Gastroesophageal sphincter (tissue), 4 donors: ENCODE measurements at places on chromosomes 1 and 21.
A peak's percentile ranks its signal among the peaks of the same experiment; 100 is the strongest.

GRCh38 chr1:115289940-115290339, 48.1 kb downstream of the NGF start:
- ATAC-seq, result no peak

- no peak for ATAC-seq
Measured at GRCh38 chr1:161044535-161044907, 1.3 kb downstream of the USF1 start.

DNA sequence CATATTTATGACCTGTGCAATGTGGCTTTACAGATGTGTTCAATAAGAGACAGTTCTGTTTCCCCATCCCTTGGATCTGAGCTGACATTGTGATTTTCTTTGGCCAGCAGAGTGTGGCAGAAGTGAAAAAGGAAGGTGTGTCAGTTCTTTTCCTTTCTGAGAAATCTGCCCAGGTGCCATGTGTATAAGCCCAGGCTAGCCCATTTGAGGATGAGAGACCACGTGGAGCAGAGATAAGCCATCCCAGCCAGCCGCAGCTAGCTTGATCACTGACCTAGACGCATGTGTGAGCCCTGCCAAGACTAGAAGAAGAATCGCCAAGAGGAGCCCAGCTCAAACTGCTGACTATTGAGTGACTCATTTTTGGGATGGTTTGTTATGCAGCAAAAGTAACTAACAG, 127.8 kb downstream of the KCNJ6 start:
- ATAC-seq, result no peak

DNA sequence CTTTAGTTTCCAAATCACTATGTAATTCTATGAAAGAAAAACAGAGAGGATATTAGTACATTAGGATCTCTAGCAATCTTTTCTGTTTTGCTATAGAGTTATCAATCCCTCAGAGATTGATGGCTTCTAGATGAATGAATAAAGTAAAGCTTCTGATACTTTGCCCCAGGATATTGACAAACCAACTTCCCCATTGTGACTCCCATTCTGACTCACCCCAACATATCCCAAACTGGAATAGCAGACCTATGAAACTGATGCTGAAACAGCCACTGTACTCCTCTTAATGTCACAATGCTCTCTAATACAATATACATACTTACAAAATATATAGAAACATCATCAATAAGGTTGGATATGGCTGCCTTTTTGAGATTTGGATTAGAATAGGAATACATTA, 442.1 kb upstream of the NR5A2 start:
- no peak for ATAC-seq

- ATAC-seq, result no peak
Measured at GRCh38 chr1:224430511-224431113, 4.0 kb downstream of the WDR26 start.

- no peak for ATAC-seq
Measured at GRCh38 chr1:25458541-25459298, 28.0 kb downstream of the MACO1 start.

DNA sequence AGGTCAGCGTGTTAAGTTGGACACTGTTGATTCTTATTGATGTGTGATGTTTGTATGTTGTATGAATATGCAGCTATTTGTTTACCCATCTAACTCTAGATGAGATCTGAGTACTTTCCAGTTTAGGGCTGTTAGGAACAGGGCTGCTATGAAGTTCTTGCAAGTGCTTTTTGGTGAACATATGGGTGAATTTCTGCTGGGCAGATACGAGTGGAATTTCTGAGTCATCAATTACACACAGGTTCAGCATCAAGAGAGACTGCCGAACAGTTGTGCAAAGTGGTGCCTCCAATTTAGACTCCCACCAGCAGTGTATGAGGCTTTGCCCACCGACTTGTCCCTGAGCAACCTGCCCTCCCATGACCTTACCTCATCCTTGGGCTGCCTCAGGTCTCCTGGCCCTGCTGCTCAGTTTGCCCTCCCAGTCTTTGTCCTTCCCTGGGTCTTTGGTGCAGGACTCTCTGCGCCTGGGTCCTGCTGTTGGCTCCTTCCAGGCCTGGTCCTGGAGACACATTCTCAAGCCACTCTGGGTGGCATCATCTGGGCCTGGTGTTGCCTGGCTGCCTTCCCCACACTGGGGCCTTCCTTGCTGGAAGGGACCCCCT, 343.6 kb downstream of the PTPRU start:
- no peak for ATAC-seq

DNA sequence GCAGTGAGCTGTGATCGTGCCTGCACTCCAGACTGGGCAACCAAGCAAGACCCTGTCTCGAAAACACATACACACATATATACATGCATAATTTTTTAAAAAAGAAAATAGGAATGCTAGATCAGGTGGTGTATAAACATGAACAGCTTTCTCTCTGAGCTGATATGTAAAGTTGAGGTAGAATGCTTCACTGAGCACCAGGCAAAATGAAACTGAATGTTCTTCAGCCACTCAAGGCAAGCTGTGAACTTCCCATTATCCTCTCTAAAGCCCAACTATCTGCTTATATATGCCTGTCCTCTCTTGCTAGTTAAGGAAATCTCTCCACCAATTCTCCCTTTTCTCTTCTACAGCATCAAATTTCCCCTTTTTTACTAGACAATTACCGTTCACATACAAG, 93.0 kb downstream of the NUF2 start:
- ATAC-seq, result no peak

GRCh38 chr1:240602189-240602588, 9.8 kb downstream of the GREM2 start:
- ATAC-seq, result no peak

DNA sequence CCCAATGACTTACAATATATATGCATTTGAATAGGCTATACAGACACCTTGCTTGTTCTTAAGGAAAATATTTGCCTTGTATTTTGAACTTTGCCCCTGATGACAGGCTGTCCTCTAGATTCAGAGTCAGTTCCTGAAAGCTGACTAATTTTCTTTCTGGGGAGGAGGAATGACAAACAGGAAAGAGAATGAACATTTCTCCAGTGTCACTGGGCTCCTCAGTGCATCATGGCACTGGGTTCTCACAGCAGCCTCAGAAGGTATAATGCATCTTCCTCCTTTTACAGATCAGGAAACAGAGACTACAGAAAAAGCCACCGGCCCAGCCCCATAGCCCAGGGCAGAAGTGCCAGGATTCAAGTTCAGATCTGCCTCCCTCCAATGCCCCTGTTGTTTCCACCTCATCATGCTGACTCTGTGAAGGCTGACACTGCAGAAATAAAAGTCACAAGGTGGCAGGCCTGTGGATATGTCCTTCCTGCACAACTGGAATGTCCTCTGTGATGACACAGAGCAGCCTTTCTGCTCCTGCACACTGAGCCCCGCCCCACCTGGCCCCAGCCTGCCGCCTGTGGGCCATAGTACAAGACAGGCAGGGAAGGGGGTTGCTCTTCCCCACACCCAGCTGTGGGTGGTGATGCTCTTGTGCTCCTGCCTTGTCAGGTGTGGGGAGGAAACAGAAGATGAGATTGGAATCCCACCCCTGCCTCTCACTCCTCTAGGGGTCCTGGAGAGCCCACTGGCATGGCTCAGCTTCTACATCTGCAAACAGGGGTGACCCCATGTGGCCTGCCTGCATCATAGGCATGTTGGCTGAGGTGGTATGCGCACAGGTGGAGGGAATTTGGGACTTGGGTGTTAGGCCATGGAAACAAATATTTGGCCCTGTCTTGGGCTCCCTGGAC, 6.4 kb downstream of the TTC22 start:
- ATAC-seq, result no peak

- ATAC-seq, result no peak
Measured at GRCh38 chr1:162946701-162947100, 85.7 kb upstream of the CCDC190 start.

DNA sequence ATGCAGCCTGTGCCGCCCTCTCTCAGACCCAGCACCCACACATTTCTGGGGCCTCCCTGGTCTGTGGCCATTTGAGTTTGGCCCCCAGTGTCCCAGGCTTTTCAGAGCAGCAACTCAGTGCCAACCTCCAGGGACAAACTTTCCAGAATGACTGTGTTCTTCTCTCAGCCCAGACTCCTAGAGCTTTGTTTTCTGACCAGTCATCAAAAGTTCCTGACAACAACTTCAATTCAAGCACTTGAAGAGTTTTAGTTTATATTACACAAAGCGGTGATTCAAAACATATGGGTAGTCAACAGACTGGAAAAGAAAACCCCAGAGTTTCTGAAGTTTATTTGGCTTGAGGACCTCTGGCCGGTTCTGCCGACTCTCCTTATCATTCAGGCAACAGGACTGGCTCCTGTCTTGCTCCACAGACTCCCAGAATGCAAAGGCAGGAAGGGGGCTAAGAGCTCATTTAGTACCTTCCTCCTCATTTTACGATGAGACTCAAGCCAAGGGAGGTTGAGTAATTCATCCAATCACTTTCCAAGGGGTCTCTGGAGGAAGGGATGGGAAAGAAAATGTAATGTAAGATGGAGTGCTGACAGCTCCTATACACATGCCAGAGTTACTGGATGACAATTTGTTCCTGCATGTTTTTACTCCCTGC, 27.0 kb upstream of the TIAM1 start:
- ATAC-seq, result peak; percentile 57

GRCh38 chr1:85339089-85339488, 62.7 kb upstream of the BCL10 start:
- ATAC-seq, result no peak

DNA sequence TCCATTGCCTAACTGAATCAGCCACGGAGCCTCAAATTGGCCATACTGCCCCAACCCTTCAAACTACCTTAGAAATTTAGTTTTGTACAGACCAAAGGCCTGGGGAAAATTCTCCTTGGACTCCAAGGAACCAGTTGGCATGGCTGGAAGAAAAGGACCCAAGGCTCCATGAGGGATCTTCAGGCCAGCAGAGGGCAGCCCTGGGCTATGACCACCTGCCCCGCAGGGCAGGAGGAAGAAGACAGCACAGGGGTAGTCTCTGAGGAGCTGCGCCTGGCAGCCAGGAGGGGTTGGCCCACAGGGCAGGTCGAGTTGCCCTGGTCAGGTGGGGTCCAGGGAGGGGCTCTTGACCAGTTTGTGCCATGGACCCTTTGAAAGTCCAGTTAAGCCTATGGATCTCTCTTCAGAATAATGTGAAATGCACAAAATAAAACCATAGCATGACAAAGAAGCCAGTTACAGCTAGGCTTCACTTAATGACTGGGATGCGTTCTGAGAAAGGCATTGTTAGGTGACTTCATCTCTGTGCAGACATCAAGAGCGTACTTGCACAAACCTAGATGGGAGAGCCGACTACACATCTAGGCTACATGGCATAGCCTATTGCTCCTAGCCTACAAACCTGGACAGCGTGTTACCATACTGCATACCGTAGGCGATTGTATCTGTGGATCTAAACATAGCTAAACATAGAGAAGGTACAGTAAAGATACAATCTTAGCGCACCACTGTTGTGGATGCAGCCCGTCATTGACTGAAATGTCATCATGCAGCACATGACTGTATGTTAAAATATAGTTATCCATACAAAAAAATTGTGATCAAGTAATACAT, 26.1 kb downstream of the CACNA1S start:
- peak; percentile 40 for ATAC-seq

- no peak for ATAC-seq
Measured at GRCh38 chr1:205583461-205584130, 48.2 kb downstream of the ELK4 start.

GRCh38 chr1:226634611-226635246, 86.2 kb downstream of the STUM start:
- ATAC-seq, result no peak

GRCh38 chr1:114482585-114482984, 28.4 kb downstream of the TRIM33 start:
- no peak for ATAC-seq

- ATAC-seq, result no peak
Measured at GRCh38 chr1:109840011-109840629, 70.5 kb upstream of the CSF1 start.

GRCh38 chr1:193031431-193031830, 27.7 kb downstream of the UCHL5 start:
- no peak for ATAC-seq

DNA sequence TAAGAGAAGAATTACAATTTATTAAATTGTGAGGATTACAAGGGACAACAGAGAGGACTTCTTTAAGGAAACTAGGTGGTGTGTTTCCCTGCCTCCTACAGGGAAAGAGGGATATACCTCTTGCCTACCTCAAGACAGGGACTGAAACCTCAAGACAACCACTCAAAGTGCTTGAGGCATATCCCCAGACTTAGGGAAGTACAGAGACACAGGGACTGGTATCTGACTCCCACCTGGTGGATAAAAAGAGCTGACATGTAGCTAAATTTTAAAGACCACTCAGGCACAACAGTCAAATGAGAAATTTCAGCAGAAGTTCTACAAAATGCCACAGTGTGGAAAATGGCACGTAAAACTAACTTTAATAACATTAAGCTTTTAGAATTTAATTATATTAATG, 21.3 kb downstream of the DENND2C start:
- ATAC-seq, result no peak

DNA sequence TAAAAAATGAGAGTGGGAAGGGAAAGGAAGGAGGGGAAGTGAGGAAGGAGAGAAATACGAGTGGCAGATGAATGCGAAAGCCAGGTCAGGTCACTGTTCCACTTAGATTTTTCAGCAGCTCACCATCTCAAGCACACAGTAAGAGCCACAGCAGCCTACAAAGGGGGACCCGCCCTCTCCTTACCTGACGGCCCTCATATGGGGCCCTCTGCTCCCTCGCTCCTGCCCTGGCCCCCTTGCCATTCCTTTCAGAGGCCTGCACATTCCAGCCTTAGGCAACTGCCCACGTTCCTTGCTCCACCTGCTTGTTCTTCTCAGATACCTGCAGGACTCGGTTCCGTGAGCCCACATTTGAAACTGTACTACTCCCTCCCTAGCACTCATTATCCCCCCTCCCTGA, 22.0 kb downstream of the VPS26C start:
- no peak for ATAC-seq

GRCh38 chr1:47593013-47593568, 155.2 kb downstream of the FOXD2 start:
- ATAC-seq, result peak; percentile 33

- ATAC-seq, result no peak
Measured at GRCh38 chr1:51919684-51920083, 41.2 kb upstream of the NRDC start.

DNA sequence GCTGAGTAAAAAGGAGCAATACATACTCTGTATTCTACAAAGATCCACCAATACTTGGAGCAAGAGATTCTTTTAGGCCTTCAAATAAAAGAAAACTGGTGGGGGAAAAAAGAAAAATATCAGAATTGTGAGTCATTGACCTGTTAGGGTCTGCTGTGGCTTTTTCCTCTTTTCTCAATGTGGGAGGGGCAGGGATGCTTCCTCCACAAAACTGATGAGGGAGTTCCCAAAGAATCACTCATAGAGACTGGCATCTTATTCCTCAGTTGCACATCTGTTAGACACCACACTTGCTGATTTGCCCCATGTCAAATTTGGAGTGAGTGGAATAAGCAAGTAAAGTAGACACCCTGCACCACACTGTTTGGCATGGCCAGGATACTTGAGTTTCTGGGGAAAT, 16.6 kb downstream of the C1orf141 start:
- no peak for ATAC-seq

GRCh38 chr1:173505391-173505790, 28.3 kb downstream of the PRDX6 start:
- ATAC-seq, result no peak

- ATAC-seq, result no peak
Measured at GRCh38 chr21:36038701-36039497, 21.4 kb downstream of the SETD4 start.

GRCh38 chr1:246519514-246519913, 12.4 kb upstream of the SMYD3 start:
- ATAC-seq, result no peak
